ENCODE measurements at places on chromosomes 12 and 14.

GRCh38 chr12:111084605-111085004 lies 164.2 kb upstream of the MYL2 start:
- DNase-seq, result no peak

GRCh38 chr14:48725051-48725734 lies 861.0 kb downstream of the RPS29 start:
- DNase-seq, result no peak

DNA sequence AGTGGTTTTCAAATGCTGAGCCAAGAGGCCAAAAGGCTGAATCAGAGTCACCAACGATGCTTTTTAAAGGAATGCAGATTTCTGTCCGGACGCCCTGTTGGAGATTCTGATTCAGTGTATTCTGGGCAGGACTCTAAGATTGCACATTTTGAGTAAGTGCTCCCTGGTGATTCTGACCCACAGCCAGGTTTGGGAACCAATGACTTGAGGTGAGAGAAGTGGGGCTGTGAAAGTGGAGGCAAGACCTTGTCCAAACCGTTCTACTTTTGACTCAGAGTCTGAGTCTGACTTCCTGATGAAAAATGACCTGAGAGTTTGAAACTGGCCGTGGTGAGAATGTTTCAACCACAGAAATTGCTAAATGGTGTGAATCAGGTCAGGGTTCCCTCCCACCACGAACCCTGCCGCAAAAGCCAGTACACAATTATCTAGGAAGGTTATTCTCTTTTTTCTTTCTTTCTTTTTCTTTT lies 90.2 kb downstream of the NTN4 start:
- no peak for DNase-seq

- no peak for DNase-seq
Observed at GRCh38 chr14:62162998-62163589, 400.9 kb downstream of the SNAPC1 start.

DNA sequence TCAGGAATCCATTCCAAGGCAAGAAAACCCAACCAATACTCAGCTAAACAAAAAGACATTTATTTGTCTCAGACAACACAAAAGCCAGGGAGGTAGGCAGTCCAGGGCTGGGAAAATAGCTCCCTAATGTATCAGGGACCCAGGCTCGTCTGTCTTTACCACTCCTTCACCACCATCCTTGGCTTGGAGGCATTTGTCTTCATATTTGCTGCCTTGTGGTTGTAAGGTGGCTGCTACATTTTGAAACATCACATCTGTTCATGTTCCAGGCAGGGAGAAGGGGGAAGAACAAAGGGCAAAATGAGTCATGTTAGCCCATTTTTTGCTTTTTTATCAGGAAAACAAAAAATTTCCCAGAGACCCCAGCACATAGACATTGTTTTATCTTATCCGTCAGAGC lies 44.8 kb upstream of the PCED1B start:
- no peak for DNase-seq

DNA sequence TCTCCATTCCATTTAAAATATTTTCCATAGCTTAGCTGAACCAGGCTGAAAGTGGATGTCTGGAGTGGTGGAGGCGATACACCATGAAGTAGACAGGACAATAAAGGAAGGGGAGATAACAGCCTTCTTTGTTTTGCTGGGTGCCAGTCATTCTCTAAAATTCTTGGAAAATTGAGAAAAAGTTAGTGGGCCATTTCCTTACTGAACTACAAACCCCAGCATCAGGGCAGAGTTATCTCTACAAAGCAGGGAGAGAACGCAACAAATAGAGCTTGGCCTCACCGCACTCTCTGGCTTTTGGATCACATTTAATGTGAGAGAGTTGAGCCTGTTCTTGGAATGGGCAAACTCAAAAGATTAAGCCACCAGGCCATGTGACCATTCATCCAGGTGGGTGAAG lies 41.2 kb upstream of the LRRC10 start:
- DNase-seq, result no peak

- DNase-seq, result no peak
Observed at GRCh38 chr14:67469954-67470353, 18.6 kb downstream of the TMEM229B start.

DNA sequence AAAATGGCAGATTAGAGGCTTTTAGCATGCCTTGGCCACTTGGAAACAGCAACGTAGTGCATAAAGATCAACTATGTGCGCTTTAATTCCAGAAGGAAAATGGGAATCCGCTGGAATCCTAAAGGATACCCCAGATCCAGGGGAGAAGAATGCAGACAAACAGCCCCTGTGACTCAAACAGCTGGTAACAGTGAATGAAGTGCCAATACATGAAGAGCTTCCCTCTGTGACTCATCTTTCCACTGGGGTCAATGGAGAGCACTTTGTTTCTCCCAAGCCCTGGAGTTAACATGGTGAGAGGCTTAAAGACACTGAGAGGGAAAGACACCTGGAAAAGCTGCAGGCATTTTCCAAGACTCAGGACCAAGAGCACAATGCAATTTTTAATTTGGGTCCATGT lies 263.1 kb downstream of the CEP128 start:
- no peak for DNase-seq

DNA sequence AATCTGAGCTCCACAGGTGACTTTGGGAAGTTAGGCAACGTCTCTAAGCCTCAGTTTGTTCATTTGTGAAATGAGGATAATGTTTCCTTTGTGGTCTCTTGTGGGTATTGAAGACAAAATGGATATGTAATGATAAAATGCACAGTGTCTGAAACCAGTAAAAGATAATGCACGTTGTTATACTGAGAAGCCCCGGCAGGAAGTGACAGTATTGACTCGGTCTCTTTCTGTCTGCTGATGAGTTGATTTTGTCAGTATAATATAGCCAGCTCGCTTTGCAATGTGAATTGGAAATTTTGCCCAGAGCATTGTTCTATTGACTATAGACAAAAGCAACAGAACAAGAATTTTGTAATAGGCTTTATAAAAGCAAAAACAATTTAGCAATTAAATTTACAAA lies 49.2 kb upstream of the SLC38A1 start:
- DNase-seq, result no peak

DNA sequence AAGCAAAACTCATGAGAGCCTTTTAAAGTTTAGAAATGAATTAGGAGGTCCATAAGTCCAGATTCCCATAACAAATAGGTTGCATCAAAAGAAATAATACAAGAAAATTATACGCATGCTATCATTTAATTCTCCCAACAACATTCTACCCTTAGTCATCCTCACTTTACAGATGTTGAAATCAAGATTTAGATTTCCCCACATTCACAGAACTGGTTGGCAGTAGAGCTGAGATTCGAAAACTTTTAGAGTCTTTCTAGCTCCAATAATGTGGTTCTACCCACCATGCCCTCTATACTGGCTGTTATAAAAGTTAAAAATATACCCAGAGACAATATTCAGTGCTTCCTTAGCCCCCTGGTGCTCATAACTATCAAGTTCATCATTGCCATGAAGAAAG lies 56.6 kb upstream of the METAP2 start:
- DNase-seq, result no peak

GRCh38 chr12:38775457-38775856 lies 129.9 kb downstream of the CPNE8 start:
- peak; percentile 0 for DNase-seq

DNA sequence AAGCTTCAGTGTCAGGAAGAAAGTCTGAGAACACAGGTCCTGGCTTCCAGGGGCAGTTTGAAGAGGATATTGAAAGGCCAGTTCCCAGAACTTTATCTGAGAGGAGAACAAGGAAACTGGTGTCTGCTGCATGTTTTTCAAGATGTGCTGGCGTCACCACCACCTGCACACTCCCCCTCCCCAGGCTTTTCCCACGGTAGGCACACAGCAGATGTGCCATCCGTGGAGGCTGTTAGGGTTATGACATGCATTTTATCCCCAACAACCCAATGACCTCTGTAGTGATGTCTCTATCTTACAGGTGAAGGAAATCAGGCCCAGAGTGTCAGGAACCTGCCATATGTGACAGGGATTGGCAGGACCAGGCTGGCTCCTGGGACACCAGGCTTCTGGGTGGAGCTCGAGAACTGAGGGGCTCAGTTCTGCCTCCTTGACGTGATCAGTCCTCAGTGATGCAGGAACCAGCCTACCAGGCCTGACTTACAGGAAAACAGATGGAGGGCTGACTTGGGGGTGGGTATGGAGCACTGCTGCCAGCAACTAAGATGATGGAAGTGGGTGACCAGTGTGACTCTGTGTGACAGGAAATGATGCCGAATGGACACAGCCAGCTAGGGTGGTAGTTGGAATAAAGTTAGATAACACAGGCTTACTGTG lies 16.8 kb downstream of the SLC25A47 start:
- no peak for DNase-seq

- no peak for DNase-seq
Observed at GRCh38 chr14:59305836-59306555, 117.5 kb downstream of the DAAM1 start.

DNA sequence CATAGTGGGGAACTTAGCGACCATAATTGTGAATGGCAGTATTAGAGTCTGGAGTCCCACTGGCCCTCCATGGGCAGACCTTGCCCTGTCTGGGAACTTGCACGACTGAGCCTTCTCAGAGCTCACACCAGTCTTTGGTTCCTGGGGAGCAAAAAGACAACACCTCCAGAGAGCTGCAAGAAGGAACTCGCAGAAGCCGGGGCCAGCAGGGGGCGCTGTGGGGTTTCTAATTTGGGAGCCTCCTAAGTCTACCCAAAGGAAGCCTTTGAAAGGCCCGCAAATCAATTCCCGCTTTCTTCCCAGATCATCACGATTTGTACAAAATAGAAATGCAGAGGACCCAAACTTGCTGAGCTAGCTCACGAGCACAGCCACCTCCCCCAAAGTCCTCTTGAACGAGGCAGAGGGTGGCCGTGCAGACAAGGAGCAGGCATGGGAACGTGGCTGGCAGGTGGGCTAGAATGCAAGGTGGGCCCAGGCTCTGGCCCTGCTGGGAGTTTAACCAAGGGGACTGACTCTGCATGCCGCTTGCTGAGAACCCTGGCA lies 46.3 kb upstream of the FBXO21 start:
- peak; percentile 29 for DNase-seq

GRCh38 chr12:20369305-20370013 lies 1.1 kb downstream of the PDE3A start:
- DNase-seq, result no peak

GRCh38 chr12:630656-631632 lies 32.3 kb downstream of the NINJ2 start:
- peak; percentile 72 for DNase-seq

DNA sequence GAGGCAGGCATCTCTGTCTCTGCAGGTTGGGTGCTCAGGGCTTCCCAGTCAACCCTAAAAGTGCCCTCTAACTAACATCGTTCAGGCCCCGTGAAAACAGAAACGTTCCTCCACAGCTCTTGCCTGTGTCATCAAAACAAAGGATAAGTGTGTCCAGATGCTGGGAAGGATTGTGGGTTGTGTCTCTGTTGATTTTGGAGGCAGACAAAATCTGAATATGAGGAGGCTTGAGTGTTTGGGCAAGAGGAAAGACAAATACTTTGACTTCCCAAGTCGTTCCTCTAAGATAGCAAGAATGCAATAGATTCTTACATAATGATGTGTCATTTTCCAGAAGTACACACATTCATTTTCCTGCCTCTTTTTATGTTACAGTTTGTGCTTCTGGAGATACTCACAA lies 52.9 kb downstream of the SERPINA3 start:
- no peak for DNase-seq

- DNase-seq, result no peak
Observed at GRCh38 chr14:70982200-70982599, 74.9 kb downstream of the PCNX1 start.

DNA sequence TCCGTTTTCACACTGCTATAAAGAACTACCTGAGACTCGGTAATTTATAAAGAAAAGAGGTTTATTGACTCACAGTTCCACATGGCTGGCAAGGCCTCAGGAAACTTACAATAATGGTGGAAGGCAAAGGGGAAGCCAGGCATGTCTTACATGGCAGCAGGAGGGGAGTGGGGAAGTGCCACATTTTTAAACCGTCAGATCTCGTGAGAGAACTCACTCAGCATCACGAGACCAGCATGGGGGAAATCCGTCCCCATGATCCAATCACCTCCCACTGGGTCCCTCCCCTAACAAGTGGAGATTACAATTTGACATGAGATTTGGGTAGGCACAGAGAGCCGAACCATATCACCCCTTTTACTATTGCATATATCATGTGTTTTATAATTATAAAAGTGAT lies 2.0 kb upstream of the PIGH start:
- no peak for DNase-seq

- no peak for DNase-seq
Observed at GRCh38 chr12:115767916-115768315, 509.6 kb downstream of the MED13L start.

DNA sequence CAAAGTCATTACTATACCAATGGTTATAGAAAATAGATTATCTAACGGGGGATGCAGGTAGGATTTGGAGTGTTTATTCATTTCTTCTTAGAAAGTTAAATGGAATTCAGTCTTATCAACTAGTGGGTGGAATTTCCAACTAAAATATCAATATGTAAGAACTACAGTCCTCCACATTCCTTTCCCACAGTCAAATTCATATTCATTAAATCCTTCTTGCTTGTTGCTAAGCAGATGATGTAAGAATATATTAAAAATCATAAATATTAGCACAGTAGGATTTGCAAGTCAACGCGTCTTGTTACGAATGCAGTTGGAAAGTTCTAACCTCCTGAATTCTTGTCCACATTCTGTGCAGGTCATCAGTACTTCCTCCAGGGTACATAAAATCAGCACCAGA lies 259.2 kb downstream of the CPNE8 start:
- no peak for DNase-seq

GRCh38 chr12:32407795-32408194 lies 8.4 kb downstream of the FGD4 start:
- no peak for DNase-seq

DNA sequence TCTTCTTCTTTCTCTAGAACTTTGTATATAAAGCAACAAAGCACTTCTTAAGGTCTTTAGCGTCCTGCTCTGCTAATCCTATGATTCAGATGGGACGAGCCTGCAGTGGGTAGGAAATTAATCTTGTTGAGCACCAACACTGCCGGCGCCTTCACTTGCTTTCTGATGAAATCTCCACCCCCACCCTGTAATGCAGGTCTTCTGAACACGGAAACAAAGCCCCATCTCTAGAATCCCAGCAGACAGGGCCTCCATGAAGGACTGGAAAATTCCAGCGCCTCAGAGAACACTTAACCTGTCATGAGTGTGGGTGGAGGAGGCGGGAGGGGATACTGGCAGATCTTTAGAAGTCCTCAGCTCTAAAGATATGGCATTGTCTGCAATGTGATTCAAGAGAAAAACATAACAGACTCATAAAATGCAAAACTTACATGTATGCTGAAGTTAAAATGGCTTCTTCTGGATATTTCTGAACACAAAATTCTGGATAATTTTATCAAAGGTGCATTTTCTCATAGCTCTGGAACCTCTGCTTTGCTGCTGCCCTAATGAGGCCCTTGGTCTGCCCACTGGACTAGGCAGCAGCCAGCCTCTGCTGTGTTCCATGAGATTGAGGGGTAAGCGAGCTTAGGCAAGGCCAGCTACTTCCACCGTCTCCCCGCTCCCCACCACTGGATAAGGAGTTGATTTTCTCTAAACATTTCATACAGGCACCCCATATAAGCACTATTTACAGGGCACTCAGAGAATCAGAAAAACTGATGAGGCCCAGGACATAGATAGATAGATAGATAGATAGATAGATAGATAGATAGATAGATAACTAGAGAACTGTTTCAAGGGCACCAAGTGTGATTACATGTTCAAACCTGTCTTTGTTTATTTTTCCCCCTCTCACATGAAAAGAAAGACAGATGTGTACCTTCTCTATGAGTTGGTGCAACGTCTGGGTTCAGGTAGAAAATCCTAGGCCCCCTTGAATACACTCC lies 43.1 kb downstream of the ZFP36L1 start:
- DNase-seq, result no peak

- no peak for DNase-seq
Observed at GRCh38 chr14:35631071-35631805, 97.3 kb downstream of the INSM2 start.
